ENCODE measurements at places on chromosomes 1 and 21.

GRCh38 chr1:19476450-19477190 lies 8.7 kb downstream of the CAPZB start:
- no peak for DNase-seq

DNA sequence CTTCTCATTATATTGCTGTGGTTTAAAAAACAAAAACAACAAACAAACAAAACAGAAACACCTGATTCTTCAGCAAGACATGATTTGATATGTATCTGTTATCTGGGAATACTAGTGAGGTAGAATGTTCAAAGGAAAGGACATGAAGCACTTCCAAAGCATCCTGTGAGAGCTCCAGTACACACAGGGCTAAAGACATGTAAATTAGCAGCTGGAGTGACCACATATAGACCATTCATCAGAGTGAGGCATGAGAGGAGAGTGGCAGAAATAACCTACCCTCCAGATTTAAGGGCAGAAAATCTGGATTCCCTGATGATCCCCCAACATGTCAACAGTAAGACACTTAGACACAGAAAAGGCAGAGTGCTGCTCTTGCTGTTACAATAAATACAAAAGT lies 260.5 kb upstream of the CHRM3 start:
- DNase-seq = no peak

GRCh38 chr1:58363585-58363984 lies 182.9 kb downstream of the OMA1 start:
- DNase-seq = no peak

GRCh38 chr1:225946803-225947202 lies 5.8 kb upstream of the LEFTY2 start:
- no peak for DNase-seq

DNA sequence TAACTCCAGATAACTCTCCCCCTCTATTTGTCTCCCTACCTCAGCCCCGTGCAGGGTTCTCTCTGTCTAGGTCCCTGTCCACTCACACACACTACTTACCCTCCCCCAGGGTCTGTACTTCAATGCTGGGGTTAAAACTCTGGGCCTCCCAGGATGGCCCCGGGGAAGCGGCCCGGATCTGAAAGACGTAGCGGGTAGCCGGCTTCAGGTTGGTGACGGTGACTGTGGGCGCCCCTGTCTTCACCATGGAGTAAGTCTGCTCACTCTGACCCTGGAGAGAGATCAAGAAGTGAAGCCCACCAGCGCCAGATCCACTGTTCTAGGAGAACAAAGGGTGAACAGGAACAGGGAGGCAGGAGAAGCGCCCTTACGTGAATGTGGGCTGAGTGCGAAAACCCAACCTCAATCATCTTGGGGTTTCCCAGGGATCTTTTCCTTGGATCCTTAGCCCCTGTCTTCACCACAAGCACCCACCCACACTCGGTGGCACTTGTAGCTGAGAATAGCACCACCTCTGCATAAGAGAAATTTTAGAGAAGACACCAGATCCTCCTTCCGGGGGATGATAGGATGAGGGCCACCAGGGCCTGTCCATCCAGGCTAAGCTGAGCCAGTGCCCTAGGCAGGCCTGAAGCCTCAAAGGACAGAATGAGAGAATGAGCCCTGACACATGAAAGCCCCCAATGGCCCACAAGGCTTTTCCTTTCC lies 33.5 kb downstream of the EPHA10 start:
- no peak for DNase-seq

GRCh38 chr1:92363401-92363800 lies 64.5 kb downstream of the RPAP2 start:
- DNase-seq = no peak

- DNase-seq = no peak
These were observed 59.0 kb upstream of the TEKT2 start for GRCh38 chr1:36024847-36025246.

DNA sequence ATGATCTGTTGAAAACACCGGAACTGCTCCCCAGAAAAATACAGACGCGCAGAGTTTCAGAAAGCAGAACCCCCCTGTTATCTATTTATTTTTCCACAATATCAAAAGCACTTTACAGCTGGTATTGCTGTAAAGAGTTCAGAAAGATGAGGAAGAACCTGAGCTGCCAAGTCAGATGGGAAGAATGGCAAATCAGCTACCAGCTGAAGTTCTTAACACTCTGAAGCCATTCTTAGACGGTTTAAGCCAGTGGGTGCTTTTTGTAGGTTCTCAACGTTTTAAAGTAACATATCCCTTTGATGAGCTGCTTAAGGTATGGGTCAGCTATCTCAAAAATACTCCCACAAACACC lies 714 bp upstream of the AKIRIN1 start:
- no peak for DNase-seq

- DNase-seq = no peak
These were observed 22.0 kb downstream of the NSL1 start for GRCh38 chr1:212769459-212770167.

GRCh38 chr21:31554511-31555022 lies 104.9 kb upstream of the SOD1 start:
- DNase-seq = no peak
